Activated effector memory CD4-positive, alpha-beta T cell treated with Interleukin-2 at 50 U/mL for 16 hours (primary cell): ENCODE measurements at places on chromosomes 7 and 10.

DNA sequence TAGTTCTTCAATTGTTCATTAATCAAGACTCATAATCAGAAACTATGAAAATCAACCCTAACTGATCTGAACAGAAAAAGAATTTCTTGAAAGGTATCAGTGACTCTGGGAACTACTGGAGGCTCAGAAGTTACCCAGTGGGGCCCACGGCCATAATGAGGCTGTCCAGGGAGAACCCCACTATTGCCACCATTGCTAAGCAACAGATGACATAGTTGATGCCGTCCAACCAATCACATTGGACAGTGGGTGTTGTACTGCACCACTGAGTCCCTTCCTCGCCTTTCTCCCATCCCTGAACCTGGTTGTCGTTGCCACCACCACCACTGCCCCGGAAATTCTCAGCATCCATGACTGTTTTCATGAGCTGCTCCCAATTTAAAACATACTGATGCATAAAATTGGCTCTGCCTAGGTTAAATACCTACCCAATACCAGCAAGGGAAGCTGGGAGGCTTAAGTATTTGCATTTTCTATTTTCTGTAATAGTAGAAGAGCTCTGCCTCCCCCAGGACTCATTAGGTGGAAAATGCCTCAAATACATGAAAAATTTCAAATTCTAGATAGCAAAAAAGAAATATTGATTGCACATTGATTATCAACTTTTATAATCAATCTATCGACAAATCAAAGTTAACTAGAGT lies 26.7 kb upstream of the USP6NL start:
- DNase-seq, result no peak

DNA sequence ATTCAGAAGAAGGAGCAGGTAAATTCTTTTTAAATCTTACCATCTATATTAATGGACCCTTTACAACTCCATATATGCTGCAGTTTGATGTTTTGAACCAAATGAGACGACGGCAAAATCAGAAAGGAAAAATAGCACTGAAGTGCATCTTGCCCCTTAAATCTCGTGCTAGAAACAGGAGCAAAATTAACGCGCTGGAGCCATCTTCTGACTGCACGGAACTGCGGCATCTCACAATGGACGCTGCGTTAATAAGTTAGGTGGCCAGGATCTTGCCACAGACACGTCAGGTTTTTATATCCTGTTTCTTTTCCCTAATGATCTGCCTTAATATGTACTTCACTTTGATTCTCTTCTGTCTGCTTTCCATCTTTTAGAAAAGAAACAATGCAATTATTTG lies 354.5 kb downstream of the TFEC start:
- DNase-seq, result no peak

DNA sequence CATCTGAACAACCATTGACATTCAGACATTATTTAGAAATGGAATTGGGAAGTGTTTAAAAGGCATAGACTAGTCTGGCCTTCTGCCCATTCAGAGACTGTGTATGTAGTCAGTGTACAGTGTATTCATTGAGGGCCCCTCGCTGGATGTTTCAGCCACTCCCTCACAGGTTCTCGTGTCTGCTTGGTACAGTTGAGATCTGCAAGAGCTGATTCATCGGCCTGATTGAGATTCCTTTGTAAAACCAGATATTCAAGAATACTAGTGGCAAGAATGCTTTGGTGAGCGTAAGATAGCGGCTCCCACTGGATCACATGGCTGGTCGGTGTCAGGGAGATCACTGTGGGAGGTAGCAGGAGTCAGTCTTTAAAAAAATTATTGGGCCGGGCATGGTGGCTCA lies 119.5 kb downstream of the TCF7L2 start:
- no peak for DNase-seq

- no peak for DNase-seq
These were observed 123.9 kb downstream of the TNS3 start for GRCh38 chr7:47458057-47458456.

- DNase-seq, result no peak
These were observed at the start of gene FAM131B for GRCh38 chr7:143362131-143363015. TSS of gene FAM131B (minus strand) at chr7:143362713. CDS start at chr7:143362603, 110 bp downstream.

GRCh38 chr10:114635101-114635500 lies 23.0 kb downstream of the ABLIM1 start:
- no peak for DNase-seq

GRCh38 chr10:61301575-61301974 lies 151.6 kb downstream of the TMEM26 start:
- DNase-seq, result no peak

DNA sequence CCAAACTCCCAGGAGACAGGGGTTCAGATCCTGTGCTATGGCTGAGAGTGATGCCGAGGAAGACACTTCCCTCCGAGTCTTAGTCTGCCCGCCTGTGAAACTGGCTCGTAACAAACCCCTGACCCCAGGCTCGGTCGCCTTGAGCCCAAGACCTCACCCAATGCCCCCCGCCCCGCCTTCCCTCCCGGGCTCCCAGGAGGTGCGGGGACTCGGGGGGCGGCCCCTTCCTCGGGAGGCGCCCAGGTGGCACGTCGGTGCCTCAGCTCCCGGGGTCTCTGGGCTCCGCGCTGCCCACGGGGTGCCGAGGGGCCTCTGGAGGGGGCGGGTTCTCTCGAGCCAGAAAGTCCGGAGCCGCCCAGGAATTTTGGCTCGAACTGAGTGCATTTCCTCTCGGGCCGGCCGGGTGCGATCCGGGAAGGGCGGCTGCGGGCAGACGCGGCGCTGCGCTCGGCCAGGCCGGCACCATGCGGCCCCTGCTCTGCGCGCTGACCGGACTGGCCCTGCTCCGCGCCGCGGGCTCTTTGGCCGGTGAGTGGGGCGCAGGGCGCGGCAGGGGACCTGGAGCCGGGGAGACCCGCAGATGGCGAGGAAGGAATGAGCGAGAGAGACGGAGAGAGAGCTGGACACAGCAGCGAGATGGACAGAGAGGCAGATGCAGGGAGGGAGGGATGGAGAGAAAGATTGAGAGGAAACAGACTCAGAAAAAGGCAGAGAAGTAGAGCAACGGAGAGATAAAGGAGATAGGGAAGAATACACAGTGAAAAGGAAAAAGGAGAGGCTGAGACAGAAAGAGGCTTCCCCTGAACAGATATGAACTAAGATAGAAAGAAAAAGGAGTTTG lies at the start of gene PLAC9:
Gene PLAC9, plus strand, starts transcription at position 432 of the 841 bp plus-strand sequence. Its CDS starts 33 bp downstream, at position 465.
- no peak for DNase-seq

- no peak for DNase-seq
These were observed 573.5 kb upstream of the ZWINT start for GRCh38 chr10:56934515-56934914.

- DNase-seq, result no peak
These were observed 14.1 kb upstream of the NRBF2 start for GRCh38 chr10:63119041-63119440.

GRCh38 chr10:55837273-55837672 lies 523.8 kb downstream of the ZWINT start:
- DNase-seq, result no peak

DNA sequence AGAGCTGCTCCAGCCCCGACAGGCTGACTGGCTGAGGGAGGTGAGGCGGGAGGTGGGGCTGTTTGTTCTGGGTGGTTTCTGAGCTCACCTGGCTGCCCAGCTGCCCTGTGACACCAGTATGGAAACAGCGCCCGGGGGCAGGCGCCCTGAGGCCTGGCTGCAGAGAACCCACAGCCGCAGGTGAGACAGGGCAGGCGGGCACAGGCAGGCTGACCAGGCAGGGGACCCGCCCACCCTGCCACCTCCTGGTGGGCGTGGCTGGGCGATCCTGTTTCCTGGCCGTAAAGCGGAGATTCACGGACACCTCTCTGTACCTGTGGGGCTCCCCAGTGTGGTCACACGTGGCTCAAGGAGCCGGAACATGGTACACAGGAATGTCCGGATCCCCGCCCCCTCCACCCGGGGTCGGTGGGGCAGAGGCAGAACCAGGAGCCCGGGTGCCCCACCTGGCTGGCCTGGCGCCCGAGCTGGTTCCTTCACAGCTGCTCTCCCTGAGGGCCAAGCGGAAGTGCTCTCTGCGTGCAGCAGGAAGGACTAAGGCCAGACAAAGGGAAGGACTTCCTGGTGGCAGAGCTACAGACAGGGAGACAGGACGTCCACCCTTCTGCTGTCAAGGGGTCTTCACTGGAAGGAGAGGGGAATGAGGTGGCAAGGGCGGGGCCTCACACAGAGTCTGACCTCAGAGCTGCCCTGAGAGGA lies 3.9 kb downstream of the MICALL2 start:
- DNase-seq, result no peak

DNA sequence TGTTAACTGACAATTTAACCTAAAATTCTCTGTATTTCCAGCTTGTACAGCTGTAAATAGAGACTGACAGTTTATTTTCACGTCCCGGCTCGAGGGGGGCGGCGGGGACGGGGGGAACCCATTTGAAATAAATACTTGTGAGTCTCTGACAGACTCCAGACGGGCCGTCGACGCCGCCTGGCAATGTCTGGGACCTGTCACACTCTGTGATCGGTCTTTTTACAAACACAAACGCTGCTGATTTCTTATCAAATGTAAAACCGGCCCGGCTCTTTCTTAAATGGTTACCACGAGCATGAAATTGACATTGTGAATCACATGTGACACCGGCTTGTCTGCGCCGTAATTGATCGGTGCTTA lies 57.0 kb downstream of the UNCX start:
- DNase-seq, result no peak

- no peak for DNase-seq
These were observed 290.0 kb upstream of the SEMA3A start for GRCh38 chr7:84484502-84485079.

DNA sequence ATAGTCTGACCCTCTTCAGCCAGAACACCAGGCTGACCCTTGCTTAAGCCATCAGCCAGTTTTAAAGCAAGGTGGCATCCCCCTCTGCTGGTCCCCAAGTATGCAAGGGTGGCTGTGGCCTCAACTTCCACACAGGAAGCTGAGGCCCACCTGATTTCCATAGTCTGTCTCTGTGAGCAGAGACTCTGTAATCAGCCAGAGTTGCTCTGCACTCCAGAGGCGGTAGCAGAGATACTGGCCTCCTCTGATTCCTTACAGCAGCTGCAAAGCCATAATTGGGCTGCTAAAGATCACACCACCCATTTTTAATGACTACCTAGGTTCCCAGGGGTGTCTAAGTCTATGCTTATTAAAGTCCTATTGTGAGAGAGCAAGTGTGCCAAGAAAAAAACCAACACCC lies 1.8 kb downstream of the PDAP1 start:
- no peak for DNase-seq

GRCh38 chr7:134104166-134104565 lies 23.0 kb upstream of the LRGUK start:
- DNase-seq, result no peak

DNA sequence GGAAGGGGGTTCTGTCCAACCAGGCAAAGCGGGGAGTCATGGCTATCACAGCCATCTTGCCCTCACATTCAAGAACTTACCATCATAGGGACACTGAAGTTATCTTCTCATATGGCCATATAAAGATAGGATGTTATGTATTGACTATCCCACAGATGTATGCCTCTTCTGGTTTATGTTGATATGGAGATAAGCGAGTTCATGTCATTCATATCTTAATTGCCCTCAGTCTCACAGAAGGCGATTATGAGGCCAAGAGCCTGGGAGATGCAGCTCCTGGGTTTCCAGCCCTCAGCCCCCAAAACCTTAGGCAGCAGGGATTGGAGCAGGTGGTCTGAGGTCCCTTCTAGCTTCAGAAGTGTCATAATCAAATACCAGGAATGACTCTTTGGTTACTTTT lies 8.5 kb upstream of the ANKRD61 start:
- DNase-seq, result no peak

GRCh38 chr7:158494162-158494586 lies 93.4 kb downstream of the PTPRN2 start:
- DNase-seq, result no peak

DNA sequence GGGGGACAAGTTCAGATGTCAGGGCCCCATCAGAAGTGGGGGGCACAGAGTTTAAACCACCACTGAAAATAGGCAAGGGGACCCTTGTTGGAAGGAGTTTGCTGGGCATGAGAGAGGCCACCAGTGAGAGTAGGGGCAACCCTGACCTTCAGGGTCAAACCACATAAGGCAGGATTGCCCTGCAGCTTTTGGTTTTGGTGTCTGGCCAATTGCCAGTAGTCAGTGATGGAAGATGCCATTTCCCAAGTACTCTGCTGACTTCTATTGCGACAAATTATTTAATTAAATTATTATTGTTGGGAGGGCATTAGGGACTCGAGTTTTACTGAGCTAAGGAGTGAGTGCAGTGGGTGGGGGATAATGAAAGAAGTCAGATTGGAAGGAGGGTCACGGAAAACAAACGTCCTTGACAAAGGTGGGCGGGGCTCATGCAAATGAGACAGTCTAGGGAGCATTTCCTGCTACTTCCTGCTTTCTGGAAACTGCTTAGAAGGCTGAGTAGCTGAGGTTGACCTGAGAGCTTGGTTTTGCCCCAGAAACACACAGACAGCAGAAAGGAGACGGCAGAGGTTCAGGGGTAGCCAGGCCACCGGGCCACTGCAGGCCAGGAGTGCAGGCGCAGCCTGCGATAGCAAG lies 74.2 kb upstream of the ANLN start:
- no peak for DNase-seq

DNA sequence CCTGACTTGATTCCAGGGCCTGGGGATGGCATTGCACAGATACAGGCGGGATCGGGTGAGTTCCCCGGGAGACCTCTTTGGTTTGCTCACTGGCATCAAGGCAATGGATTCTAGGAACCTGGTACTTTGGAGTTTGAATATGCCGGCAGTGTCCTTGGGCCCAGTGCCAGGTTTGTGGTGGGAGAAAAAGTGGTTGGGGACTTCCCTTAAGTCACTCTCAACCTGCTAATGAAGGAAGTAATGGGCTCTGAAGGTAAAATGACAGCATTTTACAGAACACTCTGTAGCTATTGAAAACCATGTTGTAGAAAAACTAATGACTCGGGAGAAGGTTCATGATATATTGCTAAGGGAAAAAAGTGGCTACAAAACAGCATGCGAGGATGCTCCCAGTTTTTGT lies 129.9 kb downstream of the CFAP58 start:
- no peak for DNase-seq

DNA sequence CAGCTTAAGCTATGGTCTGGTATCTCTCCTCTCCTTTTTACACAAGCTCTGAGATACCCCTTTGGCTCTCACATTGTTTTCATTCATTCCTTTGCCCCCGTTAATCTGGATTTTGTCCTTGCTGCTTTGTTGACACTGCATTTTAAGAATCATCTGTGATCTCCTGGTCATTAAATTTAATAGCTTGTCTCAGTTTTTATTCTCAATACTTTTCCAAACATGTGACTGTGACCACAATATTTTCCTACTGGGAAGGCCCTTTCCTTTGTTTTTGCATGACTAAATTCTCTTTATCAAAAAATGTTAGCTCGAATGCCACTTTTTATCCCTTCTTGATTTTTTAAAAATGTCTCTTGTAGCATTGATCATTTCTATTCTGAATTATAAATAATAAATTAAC lies 171.2 kb downstream of the SUGCT start:
- no peak for DNase-seq

GRCh38 chr7:26538216-26538615 lies 246.6 kb downstream of the SNX10 start:
- DNase-seq, result no peak

DNA sequence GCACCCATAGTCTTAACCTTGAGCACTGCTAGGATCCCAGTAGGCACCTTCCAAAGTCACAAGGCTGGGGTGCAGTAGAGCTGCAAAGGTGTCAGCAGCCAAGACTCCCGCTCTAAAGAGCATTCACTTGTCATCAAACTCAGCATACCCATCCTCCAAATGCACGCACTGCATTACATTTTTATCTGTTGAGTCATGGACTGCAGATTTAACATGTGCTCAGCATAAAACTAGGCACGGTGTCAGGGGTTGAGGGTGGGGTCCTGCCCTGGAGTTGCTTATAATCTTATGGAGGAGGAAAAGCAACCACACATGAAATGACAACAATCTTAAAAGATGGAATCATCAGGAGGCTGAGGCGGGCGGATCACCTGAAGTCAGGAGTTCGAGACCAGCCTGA lies 102.6 kb downstream of the PARP12 start:
- no peak for DNase-seq
